ENCODE measurements at places on chromosomes 7 and 10.

DNA sequence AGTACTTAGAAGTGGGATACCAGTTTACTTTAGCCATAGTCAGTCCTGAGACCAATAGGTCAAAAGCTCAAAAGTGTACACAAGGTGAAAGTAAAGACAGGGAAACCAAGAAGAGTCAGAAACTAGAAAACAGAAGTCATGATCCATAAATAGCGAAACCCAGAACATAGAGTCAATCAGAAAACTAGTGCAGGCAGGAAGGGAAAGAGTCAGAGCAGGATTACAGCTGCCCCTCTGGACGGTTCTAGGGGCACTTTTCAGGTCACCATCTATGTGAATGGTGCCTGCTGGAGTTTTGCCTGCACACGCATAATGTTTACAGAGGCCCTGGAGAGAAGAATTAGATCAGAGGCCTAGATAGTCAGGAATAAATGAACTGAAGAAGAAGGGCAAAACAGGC is 22.4 kb upstream of the DMTF1 start:
- no peak for DNase-seq

GRCh38 chr10:11387044-11387443 is 224.4 kb downstream of the USP6NL start:
- no peak for DNase-seq

DNA sequence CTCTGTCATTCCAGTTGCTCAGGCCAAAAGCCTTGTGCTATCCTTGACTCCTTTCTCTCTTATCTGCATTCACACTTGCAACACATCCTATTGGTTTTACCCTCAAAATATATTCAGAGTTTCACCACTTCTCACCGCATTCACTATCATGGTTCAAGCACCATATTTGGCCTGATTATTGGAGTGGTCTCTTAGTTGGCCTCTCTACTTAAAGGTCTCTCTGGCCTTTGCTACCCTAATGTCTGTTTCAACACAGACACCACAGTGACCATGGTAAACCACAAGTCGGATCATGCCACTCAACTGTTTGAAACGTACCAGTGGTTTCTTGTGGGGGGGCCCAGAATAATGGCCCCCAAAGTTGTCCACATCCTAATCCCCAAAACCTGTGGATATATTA is 15.2 kb upstream of the PDZD8 start:
- DNase-seq, result no peak

GRCh38 chr10:124349231-124349995 is 69.3 kb downstream of the OAT start:
- no peak for DNase-seq

- no peak for DNase-seq
These were observed 5.2 kb upstream of the SEMA3C start for GRCh38 chr7:80924090-80924489.

GRCh38 chr7:27516421-27516820 is 146.3 kb downstream of the HIBADH start:
- no peak for DNase-seq

GRCh38 chr10:11609492-11610093 is 1.9 kb downstream of the USP6NL start:
- DNase-seq, result no peak

DNA sequence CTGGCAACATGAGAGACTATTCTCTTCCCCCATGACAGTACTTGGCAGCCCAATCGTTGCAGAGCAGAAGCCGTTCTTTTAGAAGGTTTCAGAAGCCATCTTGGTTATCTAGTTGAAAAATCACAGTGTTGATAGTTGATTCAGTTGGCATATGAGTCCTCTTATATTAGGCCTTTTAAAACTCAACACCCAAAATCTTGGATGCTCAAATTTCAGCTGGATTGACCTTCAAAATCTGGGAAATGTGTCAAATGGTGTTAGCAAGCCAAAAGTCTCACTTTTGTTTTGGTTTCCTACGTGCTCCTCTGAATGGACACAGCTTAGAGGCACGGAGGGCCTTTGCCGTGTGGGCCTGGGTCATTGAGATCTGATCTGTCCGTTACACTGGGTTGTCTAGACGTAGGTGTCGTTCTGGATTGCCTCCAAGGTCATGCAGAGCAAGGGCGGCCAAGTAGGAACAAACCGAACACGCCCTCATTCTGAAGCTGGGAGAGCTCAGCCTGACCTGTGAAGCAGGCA is 59.3 kb upstream of the BMPER start:
- peak; percentile 30 for DNase-seq

- no peak for DNase-seq
These were observed 717.4 kb downstream of the PARD3 start for GRCh38 chr10:34097682-34098081.

DNA sequence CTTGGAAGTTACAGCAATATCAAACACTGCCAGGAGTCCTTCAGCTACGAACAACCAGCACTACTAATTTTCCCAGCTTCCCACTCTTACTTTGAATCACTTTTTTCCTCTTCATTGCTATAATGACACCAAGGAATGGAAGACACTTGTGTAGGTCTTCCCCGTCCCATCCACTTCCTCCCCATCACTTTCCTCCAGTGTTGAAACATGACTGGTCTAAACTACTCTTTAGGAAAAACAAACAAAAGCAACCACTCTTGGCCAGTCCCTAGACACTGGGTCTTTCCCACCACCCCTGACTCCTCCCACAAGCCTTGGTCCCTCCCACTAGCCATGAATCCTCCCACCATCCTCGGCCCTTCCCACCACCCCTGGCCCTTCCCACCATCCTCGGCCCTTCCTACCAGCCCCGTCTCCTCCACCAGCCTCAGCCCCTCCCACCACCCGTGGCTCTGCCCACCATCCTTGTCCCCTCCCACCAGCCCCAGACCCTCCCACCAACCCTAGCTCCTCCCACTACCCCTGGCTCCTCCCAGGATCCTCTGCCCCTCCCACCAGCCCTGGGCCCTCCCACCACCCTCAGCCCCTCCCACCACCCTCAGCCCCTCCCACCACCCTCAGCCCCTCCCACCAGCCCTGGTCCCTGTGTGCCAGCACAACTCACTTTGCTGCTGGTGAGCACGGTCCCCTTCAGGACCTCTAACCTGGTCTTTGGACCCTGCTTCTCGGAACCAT is 68.5 kb downstream of the CXCL12 start:
- no peak for DNase-seq

- DNase-seq, result no peak
These were observed 12.0 kb upstream of the UBE2D1 start for GRCh38 chr10:58322835-58323209.

- no peak for DNase-seq
These were observed 47.6 kb downstream of the ZRANB1 start for GRCh38 chr10:124989526-124989925.

DNA sequence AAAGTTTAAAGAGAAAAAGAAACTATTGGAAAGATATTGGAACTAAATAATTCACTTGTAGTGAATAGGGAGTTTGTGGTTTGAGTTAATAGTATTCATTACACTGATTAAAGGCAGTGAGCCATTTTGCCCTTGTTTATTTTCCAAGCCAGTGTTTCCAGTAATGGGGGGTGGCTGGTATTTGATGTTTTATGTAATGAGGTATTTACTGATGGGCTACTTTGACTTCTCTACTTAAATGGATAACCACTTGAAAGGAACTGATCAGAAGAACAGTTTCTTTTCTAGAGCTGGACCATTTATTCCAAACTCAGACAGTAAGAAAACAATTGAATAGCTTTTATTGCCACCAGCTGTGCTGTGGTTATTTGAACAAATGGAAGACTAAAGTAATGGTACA is 227.0 kb upstream of the HDAC9 start:
- DNase-seq, result no peak

- DNase-seq, result peak; percentile 35
These were observed 29.5 kb downstream of the BAG3 start for GRCh38 chr10:119680650-119681081.

DNA sequence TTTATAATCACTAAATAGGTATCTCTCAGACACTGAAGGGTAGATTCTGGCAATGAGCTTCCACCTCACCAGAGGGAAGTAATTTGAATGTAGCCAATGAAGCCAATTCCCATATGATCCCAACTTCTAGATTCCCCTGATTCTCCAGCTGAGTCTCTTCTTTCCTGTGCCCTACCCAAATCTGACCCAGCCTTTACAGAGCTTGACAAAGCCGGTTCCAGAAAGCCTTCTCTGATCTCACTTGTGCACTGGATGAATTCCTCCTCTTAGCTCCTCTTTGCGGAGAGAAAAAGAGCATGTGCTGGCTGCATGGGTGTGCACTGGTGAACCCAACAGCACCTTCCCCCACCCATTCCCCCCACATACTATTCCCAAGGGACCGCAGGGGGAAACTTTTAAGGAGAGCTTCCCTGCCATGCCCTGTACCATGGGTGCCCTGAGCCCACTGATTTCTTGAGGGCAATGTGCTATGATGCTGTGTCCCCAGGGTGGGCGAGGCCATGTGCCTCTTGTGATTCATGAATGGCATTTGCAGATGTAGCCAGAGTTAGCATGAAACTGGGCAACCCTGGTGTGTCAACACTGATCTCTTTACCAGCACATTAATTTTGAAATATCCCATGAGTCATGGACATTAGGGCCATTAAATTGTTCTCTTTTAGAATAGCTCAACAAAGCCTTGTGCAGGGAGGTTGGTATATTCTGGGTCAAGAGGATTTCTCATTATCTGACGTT is 50.4 kb upstream of the PLEKHA1 start:
- no peak for DNase-seq

DNA sequence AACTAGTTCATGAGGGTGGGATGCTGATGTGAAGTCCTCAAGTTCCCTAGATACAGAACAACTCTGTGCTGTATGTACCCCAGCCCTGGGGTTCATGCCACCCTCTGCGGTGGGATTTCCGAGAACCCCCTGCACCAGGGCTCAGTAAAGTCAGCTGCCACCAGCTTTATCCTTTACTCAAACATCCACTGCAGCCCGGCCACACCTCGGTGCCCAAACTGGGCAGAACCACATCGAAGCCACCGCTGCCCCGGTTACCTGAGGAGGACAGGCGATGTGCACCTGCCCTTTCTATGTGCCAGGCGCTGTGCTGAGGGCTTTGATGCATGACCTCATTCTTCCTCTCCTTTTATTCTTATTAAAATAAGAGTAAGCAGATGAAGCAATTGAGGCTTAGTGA is 9.9 kb upstream of the CALML5 start:
- DNase-seq, result no peak

DNA sequence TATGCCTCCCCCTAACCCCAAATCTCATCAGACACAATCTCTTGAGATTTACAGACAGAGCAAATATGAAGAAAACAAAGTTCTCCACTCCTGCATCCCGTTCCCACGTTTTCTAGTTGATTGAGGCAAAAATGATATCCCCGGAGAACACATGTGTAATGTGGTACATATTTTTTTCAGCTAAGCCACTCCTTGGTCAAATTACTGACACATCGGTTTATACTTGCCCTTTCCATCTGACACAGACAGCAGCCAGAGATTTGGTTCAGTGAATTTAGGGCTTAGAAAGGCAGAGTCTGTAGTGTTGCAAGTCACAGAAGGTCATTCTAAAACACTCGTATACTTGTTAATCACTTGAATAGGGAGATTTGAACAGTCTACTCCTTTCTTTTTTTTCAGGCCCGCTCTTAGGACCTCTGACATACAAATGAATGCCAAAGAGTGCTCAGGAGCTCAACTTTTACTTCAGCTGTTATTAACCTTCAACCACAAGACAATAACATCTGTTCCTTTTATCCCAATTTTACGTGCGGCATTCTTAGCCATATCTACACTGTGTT is 1.8 kb upstream of the DDX50 start:
- no peak for DNase-seq

- peak; percentile 44 for DNase-seq
These were observed 12.4 kb downstream of the GNAT3 start for GRCh38 chr7:80499350-80499953.

GRCh38 chr7:44489955-44490350 is 505 bp downstream of the NUDCD3 start:
- DNase-seq, result no peak

DNA sequence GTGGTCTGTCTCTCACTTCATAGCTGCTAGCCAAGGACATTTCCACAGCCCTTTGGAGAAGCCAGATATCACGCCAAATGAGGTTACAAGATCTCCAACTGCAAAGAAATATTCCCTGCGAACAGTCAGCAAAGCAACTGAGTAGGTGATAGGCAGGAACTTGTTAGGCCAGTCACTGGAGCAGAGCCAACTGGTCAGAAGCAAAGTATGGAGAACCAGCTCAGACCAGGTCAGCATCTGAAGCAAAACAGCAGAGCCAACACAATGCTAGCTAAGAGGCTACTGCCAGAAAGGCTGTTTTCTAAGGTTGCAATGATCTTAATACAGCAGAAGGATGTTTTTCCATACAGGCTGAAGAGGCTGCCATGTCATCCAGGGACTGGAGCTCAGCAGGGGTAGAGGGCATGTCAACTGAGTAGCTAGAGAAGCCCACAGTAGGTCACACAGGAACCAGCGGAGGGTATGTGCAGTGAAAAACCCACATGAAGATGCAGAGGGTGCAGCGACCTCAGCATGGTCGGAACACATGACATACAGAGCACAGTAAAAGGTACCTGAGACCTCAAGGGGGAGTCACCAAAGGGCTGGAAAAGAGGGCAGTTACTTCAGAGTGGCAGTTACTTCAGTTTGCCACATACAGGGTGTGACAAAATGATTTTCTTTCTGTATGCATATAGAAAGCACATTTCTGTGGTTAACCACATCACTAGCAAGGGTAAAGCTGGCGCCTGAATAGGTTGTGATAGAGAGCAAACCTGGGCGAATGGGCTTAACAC is 8.9 kb downstream of the SEC31B start:
- DNase-seq, result no peak

DNA sequence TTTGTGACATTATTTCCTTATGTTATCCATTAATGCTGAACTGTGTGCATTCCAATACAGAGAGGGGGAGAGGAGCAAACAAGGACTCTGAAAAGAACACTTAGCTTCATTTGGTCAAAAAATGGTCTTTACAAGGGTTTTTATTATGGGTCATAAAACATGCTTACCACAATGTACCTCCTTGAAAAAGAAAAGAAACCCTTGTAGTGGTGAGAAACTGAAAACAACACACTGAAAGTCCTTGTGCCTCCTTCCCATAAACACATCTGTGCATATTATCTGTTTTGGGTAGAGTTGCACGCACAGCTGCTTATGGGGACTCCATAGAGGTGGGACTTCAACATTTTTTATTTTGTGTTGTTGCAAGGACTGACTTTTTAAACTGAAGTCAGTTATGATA is 98.7 kb downstream of the CDK6 start:
- no peak for DNase-seq

- no peak for DNase-seq
These were observed 125.1 kb downstream of the TRRAP start for GRCh38 chr7:99003419-99003818.

DNA sequence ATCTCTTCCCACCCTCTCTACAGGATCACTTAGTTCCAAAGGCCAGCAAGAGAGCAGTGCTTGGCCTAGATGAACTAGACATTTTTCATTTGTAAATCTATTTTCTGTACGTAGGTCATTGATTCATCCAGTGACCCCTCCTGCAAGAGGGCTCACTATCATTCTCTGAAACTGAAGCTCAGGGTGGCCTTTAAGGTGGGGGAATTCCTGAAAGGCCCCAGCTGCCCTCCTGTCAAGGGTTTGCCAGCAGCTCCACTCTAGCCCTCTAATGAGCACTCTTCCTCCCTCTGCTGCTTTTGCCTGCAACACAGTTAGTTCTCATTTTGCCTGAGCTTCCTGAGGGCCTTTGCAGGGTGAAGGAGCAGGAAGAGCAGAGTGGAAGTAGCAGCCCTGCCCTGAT is 41.2 kb downstream of the LRRC18 start:
- no peak for DNase-seq

- no peak for DNase-seq
These were observed 723.4 kb downstream of the PARD3 start for GRCh38 chr10:34091635-34092195.

All from urothelium cell line (cell line).